H7 (cell line): ENCODE measurements at places on chromosomes 13 and 19. TPM values are rescaled to one million over a fixed set of nuclear protein-coding genes. Genes with fewer than 3 reads are reported as not detected.

DNA sequence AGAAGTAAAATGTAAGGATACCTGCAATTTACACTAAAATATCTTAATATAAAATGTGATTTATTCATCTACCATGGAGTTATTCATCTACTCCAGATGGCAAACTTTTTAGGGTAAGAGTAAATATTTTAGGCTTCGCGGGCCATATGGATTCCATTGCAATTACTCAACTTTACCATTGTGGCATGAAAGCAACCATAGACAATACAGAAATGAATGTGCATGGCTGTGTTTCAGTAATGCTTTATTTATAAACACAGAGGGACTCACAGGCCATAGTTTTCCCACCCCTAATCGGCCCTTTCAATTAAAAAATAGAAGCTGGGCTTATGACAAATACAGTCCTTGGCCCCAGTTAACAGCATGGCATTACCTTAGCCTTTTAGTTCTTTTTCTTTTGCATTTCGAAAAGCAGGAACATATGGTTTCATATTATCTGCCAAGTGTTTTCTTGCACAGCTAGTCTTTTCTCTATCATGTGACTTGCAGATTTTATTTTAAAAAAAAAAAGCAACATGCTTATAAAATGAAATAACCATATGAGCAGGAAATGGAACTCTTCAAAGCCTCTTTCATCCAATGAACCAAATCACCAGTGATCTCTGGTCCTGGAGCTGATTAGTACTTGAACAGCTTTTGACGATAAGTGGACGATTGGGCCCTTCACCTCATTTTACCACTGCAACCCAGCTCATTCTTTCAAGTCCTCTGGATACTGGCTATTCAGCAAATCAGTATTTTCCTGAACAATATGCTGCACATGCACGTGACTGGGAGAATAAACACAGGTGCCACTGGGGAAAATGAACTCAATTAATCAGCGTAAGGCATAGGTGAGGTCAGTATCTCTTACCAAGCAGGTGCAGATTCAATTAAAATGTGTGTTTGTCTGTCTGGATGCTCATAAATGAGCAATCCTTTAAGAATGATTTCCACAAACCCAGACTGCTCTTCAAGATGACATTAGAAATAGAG, 63.9 kb downstream of the LHFPL6 start:
- no peak for DNase-seq

GRCh38 chr19:31149441-31149941, 199.7 kb downstream of the TSHZ3 start:
- peak; percentile 24 for DNase-seq

GRCh38 chr19:615619-616018, 17.7 kb downstream of the POLRMT start:
- no peak for DNase-seq

DNA sequence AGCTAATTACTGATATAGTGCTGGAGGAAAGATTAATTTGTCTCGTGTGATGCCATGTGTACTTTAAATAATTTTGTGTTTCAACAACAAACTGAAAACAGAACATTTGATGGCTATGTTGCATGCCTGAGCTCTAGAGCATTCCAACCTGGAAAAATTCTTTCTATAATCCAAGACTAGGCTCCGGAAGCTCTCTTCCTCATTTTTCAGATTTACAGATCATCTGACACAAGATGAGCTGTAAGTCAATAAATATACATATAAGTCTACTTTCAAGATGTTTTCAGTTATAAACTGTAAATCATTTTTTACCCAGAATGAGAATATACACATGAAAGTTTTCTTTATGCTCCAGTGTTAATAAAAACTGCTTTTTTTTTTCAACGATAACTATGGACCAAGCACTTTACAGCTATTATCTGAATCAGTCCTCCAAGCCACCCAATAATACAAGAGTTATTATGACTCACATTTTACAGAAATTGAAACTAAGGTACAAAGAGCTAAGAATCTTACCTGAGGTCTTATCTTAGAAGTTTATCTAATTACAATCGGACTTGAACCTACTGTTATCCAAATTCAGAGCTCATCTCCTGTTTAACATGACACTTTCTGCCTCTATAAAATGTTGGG, 6.4 kb upstream of the FOXO1 start:
- no peak for DNase-seq

GRCh38 chr19:16571283-16571682, 932 bp downstream of the SLC35E1 start:
- DNase-seq, result no peak

PLEKHJ1 gene
- 269 and 295 TPM in 2 replicates for total RNA-seq

DNA sequence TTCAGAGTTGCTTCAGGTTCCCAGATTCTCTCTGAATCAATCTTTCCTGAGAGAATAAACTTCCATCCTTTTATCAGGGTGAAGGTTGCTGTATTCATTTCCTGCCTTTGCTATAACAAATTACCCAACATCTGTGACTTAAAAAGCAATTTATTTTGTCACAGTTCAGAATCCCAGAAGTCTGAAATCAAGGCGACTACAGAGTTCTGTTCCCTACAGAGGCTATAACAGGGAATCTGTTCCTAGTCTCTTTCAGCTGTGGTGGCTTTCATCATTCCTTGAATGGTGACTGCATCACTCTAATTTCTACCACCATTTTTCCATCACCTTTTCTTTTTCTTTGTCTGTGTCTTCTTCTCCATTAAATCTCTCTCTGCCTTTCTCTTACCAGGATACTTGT, 459.3 kb upstream of the PRR20A start:
- DNase-seq, result no peak

DNA sequence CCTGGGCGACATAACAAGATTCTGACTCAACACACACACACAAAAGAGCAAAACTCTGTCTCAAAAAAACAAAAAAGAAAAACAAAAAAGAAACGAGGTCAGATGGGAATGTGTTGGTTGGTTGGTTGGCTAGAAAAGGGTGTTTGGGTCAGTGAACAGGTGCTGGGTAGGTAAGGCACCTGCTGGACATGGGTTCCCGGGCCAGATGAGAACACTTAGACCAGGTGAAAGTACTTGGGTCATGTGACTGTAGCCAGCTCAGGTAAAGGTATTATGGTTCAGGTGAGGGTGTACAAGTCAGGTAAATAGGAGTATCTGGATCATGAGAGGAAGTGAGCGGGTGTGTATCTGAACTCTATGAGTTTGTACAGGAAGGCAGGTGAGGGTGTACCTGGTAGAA, 14.5 kb upstream of the ZNF414 start:
- no peak for DNase-seq

DNA sequence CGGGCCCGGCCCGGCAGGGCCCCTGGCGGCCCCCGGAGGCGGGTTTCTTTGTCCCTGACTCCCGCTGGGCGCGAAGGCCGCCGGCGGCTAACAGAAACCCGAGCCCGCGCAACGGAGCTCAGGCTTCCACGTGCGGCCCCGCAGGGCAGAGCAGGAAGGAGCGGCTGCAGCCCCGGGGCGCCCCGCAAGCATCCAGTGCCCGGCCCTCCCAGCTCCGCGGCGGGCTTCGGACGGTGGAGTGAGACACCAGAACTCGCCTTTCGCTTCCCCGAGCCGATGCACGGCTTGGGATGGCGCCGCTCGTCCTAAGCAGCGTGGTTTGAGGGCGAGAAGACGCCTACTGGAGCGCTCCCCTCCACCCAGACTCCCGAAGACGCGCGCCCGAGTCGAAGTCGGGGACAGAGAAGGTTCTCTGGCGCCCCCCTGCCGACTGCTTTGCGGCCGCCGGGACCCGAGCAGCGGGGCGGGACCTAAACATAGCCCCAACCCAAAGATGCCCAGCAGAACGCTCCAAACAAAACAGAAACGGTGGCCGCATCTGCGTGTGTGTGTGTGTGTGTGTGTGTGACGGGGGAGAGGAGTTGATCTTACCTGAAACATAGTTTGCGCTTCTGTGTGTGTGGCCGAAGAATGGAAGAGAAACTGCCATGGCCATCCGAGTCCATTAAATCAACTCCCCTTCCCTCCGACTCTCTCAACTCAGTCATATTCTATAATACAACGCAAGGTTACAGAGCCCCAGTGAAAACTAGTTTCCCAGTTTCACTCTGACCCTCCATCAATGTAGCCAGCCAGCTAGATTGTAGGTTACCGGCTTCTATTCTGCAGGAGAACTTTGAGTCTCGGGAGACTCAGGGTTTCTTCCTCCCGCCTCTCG, 629 bp upstream of the FGF9 start:
- peak; percentile 88 for DNase-seq

DNA sequence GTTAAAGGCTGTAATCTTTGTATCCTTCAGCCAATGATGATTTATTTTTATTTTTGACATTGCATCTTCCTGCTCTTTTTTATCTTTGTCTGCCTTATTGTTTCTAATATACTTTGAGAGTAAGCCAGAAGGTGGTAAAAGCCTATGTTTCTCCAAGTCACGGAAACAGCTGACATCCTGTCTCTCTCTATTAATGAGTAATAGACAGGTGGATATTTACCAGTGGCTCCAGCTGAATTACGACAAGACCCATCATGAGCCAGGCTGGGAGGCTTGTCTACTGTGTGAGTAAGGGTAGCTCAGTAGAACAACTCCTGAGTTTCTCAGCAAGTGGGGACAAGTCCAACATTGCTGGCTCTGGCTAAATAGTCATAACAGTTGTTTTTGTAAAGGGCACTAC, 166.6 kb downstream of the NDFIP2 start:
- DNase-seq, result no peak

CCDC169 gene
- total RNA-seq, result 19.9 and 32.7 TPM in 2 replicates

TRIP10 gene
- total RNA-seq, result 84.5 and 92.2 TPM in 2 replicates

- no peak for DNase-seq
Measured at GRCh38 chr19:50729894-50730293, 6.7 kb downstream of the CLEC11A start.

GRCh38 chr13:103196356-103196755, 130.1 kb upstream of the SLC10A2 start:
- no peak for DNase-seq

DNA sequence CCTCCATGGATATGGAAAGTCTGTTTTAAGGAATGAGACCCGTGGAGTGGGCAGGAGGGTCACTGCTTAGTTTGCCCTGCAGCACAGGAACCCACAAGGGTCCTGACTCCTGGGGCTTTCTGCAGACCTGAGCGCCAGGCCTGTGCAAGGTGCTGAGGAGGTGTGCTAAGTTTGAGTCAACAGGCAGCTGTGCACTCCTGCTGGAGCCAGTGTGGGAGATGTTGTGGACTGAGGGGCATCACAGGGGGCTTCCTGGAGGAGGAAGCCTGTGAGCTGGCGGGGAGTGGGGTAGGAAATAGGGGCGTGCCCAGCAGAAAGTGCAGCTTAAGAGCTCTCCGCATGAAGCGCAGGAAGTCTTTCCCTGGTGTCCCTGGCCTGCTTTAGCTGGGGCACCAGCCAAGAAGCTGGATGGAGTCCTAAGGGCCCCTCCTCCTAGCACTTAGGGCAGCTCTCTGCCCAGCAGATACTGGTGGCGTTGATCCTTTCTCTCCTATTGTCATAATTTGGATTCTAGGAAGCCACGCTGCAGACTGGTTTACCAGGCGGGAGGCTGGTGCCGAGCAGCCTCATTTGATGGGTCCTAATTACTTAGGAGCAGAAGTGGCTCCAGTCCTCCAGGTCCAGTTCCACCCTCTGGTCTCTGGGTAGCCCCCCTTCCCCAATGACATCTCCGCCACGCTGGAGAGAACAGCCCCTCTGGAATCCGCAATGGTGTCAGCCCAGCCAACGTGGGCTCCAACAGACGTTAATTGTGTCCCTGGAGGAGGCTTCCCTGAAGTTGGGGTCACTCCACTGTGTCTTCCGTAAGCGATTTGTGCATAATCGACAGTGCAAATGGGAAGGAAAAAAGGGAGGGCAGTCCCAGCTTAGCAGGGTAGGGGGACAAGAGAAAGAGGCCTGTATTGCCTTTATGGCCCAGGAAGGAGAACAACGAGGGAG, 309.2 kb downstream of the ZNF536 start:
- DNase-seq, result no peak

APOE gene
- 826 and 994 TPM in 2 replicates for total RNA-seq

DPF1 gene
- total RNA-seq, result 3.0 and 5.5 TPM in 2 replicates

RFX2 gene
- total RNA-seq, result 2.9 and 3.8 TPM in 2 replicates

DNA sequence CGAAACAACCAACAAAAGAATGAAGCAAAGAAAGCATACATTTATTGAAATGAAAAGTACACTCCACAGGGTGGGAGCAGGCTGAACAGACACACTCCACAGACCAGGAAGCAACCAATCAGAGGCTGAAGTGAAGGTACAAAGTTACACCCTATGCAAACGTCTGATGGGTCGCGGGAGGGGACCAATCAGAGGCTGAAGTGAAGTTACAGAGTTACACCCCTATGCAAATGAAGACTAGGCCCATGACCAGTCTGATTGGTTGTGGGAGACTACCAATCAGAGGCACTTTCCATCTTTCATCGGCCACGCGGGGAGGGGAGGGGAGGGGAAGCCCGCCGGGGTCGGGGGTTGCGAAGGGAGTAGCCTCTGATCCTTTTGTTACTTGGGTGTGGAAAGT, 12.4 kb upstream of the FBL start:
- peak; percentile 72 for DNase-seq

DNA sequence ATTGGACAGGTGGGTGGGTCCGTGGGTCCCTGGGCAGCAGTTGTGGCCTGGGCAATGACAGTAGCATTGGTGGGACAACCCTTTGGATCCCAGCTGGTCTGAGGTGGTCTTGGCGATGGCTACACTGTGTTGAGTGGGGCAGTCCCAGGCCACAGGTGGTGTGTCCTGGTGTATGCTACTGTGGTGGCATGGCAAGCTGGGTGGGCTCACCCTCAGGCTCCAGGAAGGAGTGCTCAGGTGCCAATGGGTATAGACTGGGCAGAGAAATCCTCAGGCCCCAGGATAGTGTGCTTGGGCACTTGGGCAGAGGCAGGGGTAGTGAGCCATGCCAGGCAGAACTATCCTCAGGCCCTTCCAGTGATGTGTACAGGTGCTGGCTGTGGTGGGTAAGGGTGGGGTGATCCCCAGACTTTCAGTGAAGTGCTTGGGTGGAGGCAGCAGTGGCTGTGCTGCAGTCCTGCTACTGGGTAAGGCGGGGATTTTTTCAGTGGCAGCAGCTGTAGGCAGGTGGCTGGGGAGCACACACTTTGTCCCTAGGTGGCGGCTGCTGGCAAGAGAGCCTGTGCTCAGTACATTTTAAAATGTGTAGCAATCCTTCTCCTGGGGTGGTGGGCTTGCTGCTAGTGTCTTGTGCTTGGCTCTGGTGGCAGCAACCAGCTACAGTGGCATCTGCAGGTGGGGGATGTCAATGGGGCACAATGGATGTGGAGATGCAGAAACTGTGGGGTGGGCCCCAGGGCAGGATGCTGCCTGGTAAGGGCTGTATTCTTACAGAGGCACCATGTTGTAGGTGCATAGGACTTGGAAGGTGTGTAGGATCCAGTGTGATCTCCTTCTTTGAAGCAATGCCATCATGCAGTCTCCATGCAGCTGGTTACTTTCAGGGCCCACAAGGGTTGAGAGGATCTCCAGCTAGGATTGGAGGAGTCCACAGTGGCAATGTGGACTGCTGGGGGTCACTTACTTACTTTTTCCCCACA, 64.9 kb downstream of the DNAJC3 start:
- no peak for DNase-seq

DNA sequence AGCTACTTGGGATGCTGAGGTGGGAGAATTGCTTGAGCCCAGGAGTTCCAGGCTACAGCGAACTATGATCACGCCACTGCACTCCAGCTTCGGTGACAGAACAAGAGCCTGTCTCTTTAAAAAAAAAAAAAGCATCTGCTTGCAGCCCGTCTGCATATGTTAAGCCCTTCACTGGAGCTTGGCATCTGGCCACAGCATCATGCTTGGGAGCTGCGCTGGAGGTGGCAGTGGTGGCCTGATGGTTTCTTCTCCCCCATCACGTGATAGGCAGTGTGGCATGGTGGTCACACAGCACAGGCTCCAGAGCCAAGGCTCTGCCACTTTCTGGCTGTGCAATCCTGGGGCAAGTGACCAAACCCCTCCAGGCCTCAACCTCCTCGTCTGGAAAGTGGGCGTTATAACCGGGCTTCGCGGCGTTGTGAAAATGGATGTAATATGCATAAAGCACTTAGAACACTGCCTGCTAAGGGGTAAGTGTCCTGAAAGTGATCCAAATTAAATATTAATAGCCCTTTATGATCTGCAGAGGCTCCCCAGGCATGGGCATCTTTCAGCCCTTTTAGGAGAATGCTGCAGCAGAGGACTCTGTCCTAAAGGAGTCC, 24.4 kb downstream of the MARK4 start:
- no peak for DNase-seq
